Osteoblast (primary cell): ENCODE measurements at places on chromosomes 4 and X. TPM values are rescaled to one million over a fixed set of nuclear protein-coding genes. Genes with fewer than 3 reads are reported as not detected.

Gene ALB
- under 0.01 TPM in 1 of 2 replicates, not detected in the other for total RNA-seq

Gene IBSP
- 14.4 and 15.6 TPM in 2 replicates for total RNA-seq

Gene IL2
- not detected in 2 replicates for total RNA-seq

Gene EDA
- under 0.01 and 0.59 TPM in 2 replicates for total RNA-seq

Gene PAGE2
- total RNA-seq: not detected in 2 replicates

- no peak overlapping the region for H3K4me3 ChIP-seq
- H3K4me1 ChIP-seq: peaks cover 3% of the 10 kb centered on the region
- H3K27me3 ChIP-seq: peaks cover 15% of the 10 kb centered on the region
- DNase-seq: no peak
- no peak overlapping the region for H3K27ac ChIP-seq
Observed at GRCh38 chr4:52054254-52054653, 3.1 kb downstream of the SPATA18 start.

GRCh38 chrX:103774070-103774642, 2.5 kb upstream of the PLP1 start:
- H3K27ac ChIP-seq: no peak overlapping the region
- no peak for DNase-seq
- H3K4me3 ChIP-seq: no peak overlapping the region
- H3K4me1 ChIP-seq: no peaks in the 10 kb centered on the region

DNA sequence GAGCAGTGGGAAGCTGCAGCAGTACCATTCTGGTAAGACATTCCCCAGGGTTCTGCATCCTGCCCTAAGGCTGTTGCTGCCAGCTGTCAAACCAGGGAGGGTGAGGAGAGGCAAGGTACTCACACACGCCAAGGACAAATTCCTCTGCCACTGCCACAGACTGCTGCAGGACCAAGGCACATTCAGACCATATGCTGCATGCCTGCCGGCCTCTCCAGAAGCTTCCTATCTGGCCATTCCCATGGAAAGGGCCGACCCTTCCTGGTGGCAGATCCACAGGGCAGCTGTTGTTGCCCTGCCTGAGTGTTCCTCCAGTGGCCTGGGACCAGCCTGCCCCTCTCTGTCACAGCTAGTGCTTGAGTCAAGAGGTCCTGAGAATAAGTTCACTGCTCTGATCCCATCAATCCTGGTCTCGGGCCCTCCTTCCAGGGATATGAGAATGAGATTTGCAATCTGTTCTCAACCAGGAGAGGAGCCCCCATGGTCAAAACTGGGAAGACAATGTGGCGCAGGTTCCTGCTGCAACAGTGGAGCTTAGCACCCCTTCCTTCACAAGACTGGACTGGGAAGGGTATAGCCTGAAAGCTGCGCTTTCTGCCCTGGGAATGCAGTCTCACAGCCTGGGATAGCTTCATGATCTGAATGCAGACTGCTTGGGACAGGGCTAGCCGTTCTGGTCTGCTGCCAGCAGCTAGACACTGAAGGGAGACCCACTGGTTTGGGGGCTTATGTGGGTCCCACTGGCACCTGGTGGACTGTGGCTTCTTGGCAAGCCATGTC, 342.5 kb upstream of the NDST3 start:
- no peaks in the 10 kb centered on the region for H3K27me3 ChIP-seq
- no peak for DNase-seq
- no peaks in the 10 kb centered on the region for H3K4me1 ChIP-seq
- H3K4me3 ChIP-seq: no peak overlapping the region
- no peaks in the 10 kb centered on the region for H3K36me3 ChIP-seq
- no peak overlapping the region for H3K27ac ChIP-seq

DNA sequence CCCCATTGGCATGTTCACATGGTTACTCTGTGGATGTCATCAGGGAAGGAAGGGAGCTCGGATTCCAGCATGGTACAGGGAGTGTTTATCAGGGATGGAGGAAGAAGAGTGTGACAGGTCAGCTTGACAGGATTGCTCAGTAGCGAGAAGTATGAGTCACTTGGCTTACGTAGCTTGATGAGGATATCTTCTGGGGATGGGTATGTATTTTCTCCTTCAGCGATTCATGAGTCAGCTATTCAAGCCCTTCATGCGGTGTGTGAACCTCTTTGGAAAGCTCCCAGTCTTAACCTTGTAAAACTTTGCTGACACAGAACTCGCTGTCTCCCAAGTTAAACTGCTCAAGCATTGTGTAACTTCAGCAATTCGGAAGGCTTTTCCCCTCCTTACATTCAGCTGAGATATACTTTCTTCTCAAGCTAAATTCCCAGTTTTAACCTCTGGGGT, 275.4 kb downstream of the ARHGAP10 start:
- peak overlapping the region; percentile 3 for H3K27ac ChIP-seq
- H3K4me1 ChIP-seq: peaks cover 23% of the 10 kb centered on the region
- no peaks in the 10 kb centered on the region for H3K27me3 ChIP-seq
- peak; percentile 87 for DNase-seq

DNA sequence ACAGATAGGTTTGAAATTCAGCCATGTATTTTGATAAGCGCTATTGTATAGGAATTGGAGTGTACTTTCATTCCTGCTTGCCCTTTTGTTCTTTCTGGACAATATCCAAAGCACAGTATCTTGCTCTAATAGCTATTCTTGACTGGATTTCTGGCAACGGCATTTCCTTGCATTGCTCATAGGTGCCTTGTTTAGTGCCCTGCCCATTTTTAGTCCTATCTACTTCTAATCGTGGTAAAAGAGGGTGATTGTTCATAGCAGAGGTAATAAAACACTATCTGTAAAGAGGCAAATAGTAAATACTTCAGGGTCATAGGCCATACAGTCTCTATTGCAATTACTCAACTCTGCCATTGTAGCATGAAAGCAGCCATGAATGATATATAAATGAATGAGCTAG, 155.9 kb downstream of the IL1RAPL2 start:
- no peaks in the 10 kb centered on the region for H3K4me1 ChIP-seq
- H3K27ac ChIP-seq: no peak overlapping the region
- H3K27me3 ChIP-seq: peaks cover 5% of the 10 kb centered on the region
- DNase-seq: no peak

- no peaks in the 10 kb centered on the region for H3K4me1 ChIP-seq
- H3K27me3 ChIP-seq: peaks cover 11% of the 10 kb centered on the region
- H3K4me3 ChIP-seq: no peak overlapping the region
- DNase-seq: no peak
Observed at GRCh38 chrX:24646006-24646405, 1.1 kb downstream of the PCYT1B start.

DNA sequence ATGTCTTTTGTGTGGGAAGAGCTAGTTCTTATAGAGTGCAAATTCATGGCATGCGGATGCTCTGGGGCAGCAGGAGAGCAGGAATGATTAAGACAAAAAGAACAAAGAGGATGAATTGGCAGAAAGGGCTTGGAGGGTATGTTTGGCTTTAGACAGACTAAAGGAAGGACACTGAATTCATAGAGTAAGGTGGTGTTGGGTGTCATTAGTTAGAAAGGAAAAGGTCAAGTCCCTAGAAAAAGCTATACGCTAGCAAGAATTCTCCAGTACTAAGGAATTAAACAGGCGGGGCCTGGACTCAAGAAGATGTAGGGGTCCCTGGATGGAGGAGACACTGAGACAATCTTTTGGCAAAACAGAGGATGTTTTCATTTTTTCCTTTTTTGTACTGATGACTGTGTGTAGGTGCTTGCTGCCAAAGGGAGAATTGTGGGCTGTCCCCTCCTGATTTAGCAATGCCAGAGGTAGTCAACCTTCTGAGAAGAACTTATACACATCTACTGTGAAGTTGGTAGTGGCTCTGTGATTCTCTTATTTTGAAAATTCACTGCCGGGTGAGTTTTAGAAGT, 391.0 kb downstream of the SPRY1 start:
- peaks cover 46% of the 10 kb centered on the region for H3K4me1 ChIP-seq
- DNase-seq: peak; percentile 11
- no peaks in the 10 kb centered on the region for H3K27me3 ChIP-seq
- no peak overlapping the region for H3K4me3 ChIP-seq

- DNase-seq: no peak
- no peaks in the 10 kb centered on the region for H3K36me3 ChIP-seq
- H3K27ac ChIP-seq: no peak overlapping the region
- H3K27me3 ChIP-seq: no peaks in the 10 kb centered on the region
Observed at GRCh38 chrX:433771-434170, 47.1 kb upstream of the PPP2R3B start.

GRCh38 chrX:50100188-50100587, 100.6 kb downstream of the AKAP4 start:
- peaks cover 4% of the 10 kb centered on the region for H3K27me3 ChIP-seq
- no peaks in the 10 kb centered on the region for H3K36me3 ChIP-seq
- no peak overlapping the region for H3K27ac ChIP-seq

GRCh38 chrX:109187473-109188168, 294.3 kb downstream of the GUCY2F start:
- no peak for DNase-seq
- H3K36me3 ChIP-seq: no peaks in the 10 kb centered on the region
- no peak overlapping the region for H3K27ac ChIP-seq
- peaks cover 9% of the 10 kb centered on the region for H3K27me3 ChIP-seq
- no peaks in the 10 kb centered on the region for H3K4me1 ChIP-seq

DNA sequence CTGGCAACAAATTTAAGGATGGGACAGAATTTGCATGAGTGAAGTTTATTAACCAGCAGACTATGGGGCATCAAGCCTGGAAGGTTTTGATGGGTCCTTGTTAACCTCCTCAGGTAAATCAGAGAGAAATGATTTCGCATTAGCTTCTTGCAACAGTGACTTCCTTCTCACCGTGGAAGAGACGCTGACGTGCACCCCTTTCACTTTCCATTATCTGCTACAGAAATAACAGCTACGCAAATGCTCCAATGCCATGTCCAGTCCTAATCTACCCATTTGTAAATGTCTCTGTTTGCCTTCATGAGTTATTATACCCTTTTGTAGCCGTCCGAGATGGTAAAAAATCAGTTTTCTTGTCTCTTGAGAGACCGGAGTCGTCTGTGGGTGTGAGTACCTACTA, 100.3 kb downstream of the SLC34A2 start:
- DNase-seq: no peak
- no peak overlapping the region for H3K4me3 ChIP-seq
- peaks cover 32% of the 10 kb centered on the region for H3K36me3 ChIP-seq
- H3K4me1 ChIP-seq: no peaks in the 10 kb centered on the region
- H3K27me3 ChIP-seq: no peaks in the 10 kb centered on the region

GRCh38 chr4:37568489-37568888, 117.7 kb downstream of the RELL1 start:
- no peaks in the 10 kb centered on the region for H3K4me1 ChIP-seq
- no peak for DNase-seq
- H3K27me3 ChIP-seq: no peaks in the 10 kb centered on the region
- H3K27ac ChIP-seq: no peak overlapping the region
- no peak overlapping the region for H3K4me3 ChIP-seq

GRCh38 chr4:23163647-23164436, 471.1 kb downstream of the GBA3 start:
- H3K27me3 ChIP-seq: peaks cover 5% of the 10 kb centered on the region
- H3K27ac ChIP-seq: no peak overlapping the region
- DNase-seq: no peak
- H3K4me3 ChIP-seq: no peak overlapping the region
- no peaks in the 10 kb centered on the region for H3K36me3 ChIP-seq

- H3K36me3 ChIP-seq: no peaks in the 10 kb centered on the region
- H3K27ac ChIP-seq: no peak overlapping the region
- no peaks in the 10 kb centered on the region for H3K27me3 ChIP-seq
- H3K4me1 ChIP-seq: no peaks in the 10 kb centered on the region
Observed at GRCh38 chrX:24956828-24957227, 58.9 kb downstream of the ARX start.

DNA sequence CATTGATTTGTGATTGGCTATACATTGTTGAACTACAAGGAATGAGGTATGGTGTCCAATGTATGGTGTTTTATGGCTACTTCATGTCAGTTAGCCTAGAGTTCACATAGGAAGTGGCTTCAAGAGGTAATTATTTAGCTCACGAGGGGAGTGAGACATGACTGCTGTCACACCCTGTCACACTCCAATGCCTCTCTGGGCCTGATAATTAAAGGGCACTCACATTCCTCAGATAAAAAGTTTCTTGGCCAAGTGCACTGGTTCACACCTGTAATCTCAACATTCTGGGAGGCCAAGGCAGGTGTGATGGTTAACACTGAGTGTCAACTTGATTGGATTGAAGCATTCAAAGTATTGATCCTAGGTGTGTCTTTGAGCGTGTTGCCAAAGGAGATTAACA, 65.0 kb upstream of the DDX60 start:
- no peak overlapping the region for H3K4me3 ChIP-seq
- peaks cover 11% of the 10 kb centered on the region for H3K4me1 ChIP-seq
- peaks cover 15% of the 10 kb centered on the region for H3K36me3 ChIP-seq
- no peaks in the 10 kb centered on the region for H3K27me3 ChIP-seq
- DNase-seq: no peak

DNA sequence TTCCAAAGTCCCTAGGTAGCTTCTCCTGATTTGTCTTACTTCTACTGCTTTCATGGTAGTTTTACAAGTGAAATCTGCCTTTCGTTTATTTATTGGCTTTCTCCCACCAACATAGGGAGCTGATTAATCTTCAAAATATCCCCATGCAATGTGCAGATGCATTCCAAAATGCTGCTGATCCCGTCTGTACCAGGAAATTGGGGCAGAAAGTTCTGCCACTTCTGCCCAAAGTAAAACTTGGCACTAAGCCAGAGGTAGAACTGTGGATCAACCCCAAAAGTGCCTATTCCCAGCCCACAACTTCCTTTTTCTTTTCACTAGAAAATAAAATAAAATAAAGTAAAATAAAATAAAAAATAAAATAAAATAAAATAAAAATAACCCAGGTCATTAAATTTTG, 47.3 kb upstream of the PPARGC1A start:
- H3K4me1 ChIP-seq: peaks cover 8% of the 10 kb centered on the region
- H3K27ac ChIP-seq: no peak overlapping the region
- H3K27me3 ChIP-seq: no peaks in the 10 kb centered on the region
- H3K36me3 ChIP-seq: no peaks in the 10 kb centered on the region

- H3K36me3 ChIP-seq: no peaks in the 10 kb centered on the region
- no peaks in the 10 kb centered on the region for H3K27me3 ChIP-seq
- no peak overlapping the region for H3K4me3 ChIP-seq
- no peak for DNase-seq
Observed at GRCh38 chr4:72375073-72375736, 193.8 kb downstream of the ADAMTS3 start.

GRCh38 chr4:14458463-14458862, 543.8 kb upstream of the CPEB2 start:
- no peak overlapping the region for H3K4me3 ChIP-seq
- H3K4me1 ChIP-seq: no peaks in the 10 kb centered on the region
- H3K27ac ChIP-seq: no peak overlapping the region
- no peaks in the 10 kb centered on the region for H3K36me3 ChIP-seq
- no peak for DNase-seq

- H3K36me3 ChIP-seq: no peaks in the 10 kb centered on the region
- H3K27me3 ChIP-seq: no peaks in the 10 kb centered on the region
- H3K4me3 ChIP-seq: no peak overlapping the region
Observed at GRCh38 chr4:100302061-100303026, 112.1 kb upstream of the DDIT4L start.
